ENCODE measurements at places on chromosomes 2 and 18.

DNA sequence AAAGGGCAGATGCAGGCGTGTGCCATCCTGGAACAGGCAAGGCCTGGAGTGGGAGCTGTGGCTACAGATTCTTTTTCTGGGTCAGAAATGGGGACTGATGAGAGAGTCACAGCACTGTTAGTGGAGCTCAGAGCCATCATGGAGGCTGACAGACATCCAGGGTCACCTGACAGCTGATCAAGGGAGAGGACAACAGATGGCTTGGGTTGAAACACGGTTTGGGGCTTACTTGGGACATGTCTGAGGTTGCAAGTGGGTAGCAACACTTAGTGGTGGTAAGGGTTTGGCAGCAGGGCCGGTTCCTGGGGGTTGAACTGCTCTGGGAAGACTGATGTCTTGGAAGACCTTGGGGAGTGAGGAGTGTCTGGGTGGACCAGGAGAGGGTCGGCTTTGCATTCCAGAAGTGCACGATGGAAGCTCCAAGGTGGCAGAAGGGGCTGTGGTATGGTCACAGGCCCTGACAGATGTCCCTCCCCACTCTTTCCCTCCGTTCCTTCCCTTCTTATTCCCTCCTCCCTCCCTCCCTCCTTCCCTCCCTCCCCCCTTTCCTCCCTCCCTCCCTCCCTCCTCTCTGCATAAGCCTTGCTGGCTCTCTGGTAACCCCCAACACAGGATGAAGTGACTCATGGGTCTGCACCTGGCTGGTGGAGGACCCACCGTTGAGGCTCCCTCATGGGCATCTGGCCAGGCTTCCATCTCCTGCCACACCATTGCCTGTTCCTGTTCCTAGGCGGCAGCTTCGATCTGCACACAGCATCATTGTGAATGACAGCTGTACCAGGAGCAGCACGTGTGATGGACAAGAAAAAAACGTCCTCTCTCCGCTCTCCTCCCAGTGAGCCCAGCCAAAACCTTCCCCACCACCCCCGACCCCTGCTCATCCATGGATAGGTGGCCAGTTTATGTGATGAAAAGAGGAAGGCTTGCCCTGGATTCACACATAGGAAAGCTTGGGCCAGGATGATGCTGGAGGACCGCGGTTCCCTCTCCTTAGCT is 63.8 kb upstream of the RPL31 start:
- DNase-seq: no peak

DNA sequence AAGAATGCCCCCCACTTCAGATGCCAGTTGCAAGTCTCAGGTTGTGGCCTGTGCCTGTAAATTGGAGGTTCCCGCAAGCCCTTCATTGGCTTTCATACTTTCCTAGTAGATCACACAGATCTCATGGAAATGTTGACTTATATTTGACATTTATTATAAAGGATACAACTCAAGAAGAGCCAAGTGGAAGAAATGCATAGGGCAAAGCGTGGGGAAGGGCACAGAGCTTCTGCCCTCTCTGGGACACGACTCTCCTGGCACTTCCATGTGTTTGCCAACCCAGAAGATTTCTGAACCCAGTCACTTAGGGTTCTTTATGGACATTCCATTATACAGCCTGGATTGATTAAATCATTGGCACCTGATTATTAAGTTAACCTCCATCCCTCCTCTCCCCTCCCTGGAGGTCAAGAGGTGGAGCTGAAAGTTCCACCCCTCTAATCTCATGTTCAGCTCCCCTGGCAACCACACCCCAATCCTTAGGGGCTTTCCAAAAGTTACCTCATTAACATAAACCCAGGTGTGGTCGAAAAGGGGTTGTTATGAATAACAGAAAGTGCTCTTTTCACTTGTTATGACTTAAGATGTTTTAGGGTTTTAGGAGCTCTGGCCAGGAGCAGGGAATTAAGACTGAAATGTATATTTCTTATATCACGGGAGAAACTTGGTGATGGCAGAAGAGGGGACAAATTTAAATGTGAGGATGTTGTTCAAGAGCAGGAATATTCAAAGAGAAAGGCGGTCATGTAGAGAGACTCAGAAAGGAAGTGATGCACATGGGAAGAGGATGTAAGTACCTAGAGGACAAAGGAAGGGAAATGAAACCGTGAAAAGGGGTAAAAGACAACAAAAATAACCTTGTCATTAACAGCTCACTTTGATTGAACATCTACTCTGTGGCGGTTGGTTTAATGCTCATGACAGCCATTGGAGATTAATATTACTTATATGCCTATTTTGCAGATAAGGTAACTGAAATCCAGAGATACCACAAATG is 31.8 kb downstream of the SP100 start:
- no peak for DNase-seq

DNA sequence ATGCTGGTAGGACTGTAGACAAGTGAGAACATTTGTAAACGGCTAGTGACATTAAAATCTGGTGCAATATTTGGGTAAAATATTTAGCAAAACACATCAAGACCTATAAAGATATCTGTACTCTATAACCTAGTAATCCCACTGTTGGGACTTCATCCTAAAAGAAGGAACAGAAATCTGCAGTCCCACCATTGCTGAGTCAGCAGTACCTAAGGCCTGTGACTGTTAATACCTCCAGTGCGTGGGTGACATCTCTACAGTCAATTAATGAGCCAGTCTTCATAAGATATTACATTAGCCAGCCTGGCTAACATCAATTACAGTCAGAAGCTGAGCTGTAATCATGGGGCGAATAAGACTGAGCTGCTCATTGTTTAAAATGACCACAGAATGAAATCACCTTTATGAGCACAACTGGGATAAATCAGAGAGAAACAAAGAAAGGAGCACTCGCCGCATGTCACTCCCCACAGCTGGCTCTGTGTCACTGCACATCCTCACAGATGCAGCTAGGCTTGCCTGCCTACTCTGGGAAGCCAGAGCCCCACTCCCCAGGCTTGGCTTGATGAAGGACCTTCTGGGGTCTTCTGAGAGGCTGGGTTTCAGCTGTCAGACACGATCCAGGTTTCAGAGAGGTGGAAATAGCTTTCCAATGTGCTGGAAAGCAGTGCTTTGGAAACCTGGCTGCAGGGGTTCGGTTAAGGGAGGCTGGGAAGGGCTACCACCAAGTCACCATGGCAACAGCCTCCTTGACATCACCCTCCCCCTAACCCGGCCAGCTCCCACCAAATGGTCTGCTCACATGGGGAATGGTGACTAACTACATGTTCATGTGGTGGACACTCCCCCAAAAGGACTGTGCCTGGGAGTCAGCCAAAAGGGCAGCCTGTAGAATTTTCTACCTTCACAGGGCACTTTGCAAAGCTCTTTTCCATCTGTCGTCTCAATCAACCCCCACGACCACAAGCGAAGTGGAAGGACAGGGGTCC is 145.0 kb downstream of the ZBTB7C start:
- peak; percentile 52 for DNase-seq

DNA sequence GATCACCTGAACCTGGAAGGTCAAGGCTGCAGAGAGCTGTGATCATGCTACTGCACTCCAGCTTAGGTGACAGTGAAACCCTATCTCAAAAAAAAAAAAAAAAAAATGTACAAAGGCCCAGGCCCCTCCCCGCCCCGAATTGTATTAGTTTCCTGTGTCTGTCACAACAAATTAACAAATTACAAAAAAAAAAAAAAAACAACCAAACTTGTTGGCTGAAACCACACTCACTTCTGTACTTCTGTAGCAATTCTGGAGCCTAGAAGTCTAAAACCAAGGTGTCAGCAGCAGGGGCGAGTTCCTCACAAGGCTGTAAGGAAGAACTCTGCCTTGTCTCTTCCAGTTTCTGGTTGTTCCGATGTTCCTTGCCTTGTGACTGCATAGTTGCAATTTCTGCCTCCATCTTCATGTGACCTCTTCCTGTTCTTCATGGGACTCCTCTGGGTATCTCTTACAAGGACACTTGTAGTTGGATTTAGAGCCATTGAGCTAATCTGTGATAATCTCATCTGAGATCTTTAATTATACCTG is 100.8 kb upstream of the ZSWIM2 start:
- DNase-seq: no peak

- no peak for DNase-seq
Measured at GRCh38 chr2:41966920-41967319, 80.9 kb upstream of the PKDCC start.

- peak; percentile 70 for DNase-seq
Measured at GRCh38 chr2:101770726-101771125, 73.2 kb downstream of the MAP4K4 start.

GRCh38 chr2:20397811-20398447 is 47.3 kb upstream of the PUM2 start:
- no peak for DNase-seq

DNA sequence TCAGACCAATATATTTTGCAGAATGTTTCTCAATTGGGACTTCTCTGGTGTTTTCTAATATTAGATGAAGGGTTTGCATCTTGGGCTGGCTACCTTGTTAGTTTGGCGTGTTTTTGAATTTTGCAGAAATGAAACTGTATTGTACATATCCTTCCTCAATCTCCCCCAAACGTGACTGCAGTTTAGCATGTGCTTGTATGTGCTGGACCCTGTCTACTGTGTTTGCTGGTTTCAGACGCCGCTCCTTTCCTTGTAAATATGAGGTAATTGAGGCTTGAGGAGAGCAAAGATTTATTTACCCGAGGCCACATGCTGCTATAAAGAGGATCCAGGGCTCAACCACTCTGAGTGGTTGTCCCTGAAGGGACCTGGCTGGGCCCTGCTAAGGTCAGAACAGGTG is 57.2 kb downstream of the NGEF start:
- DNase-seq: no peak

- no peak for DNase-seq
Measured at GRCh38 chr2:85813211-85813981, 59.6 kb downstream of the ATOH8 start.

DNA sequence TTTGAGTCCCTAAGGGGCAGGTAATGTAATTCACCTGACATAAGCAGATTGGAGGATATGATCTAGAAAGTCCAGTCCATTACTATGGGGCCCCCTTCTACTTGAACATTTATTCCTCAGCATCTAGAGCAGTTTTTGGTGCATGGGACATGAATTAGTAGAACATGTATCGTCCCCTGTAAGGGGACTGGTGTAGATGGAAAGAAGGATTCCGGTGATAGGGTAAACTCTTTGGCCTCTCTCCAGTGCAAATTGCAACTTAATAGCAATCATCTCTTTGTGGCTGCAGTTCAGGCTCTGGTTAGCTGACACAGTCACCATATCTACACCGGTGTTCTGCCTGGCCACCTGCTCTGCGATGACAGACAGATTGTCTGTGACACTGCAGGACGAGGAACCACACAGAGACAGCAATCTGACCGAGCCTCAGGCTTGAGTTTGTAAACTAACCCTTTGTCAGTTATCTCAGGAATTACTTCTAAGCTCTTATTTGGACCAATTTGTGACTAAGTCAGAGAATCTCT is 6.4 kb upstream of the SLC8A1 start:
- DNase-seq: no peak

- DNase-seq: no peak
Measured at GRCh38 chr2:207490441-207490840, 39.3 kb upstream of the CREB1 start.

DNA sequence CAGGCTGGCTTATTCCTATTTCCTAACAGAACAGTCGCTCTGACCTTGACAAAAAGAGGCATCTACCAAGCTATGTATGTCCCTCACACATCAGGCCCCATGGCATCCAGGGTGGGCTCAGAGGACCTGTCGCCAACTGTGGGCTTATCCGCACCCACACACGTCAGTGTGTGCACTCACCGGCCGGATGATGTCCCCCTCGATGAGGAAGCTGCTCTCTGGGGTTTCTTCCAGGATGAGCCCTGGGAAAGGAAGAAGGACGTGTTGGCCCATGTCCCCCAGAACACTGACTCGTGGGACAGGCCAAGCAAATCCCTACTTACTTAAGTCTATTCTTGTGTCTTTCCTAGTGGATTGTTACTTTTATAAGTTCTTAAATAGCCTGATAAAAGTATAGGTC is 3.1 kb downstream of the ASTL start:
- DNase-seq: no peak

DNA sequence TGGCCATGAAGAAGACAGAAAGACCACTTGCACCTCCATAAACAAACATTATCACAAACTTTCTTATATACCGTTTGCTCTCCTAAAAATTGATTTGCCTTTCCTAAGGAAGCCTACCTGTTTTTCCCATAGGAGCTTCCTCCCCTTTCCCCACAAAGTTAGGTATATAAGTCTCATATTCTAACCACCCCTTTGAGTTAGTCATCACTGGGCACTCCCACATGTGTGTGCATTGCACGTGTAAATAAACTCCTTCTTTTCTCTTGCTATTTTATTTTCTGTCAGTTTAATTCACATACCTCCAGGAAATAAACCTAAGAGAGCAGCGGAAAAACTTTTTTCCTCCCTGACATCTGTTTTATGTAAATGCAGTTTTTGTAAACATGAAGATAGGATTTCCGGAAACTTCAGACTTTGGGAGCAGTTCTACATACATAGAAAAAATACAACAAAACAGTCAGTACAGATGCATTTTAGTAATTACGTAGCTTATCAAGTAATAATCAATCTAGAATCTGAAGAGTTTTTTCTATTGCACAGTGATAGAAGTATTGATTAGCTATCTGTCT is 46.6 kb downstream of the PLCL1 start:
- no peak for DNase-seq

DNA sequence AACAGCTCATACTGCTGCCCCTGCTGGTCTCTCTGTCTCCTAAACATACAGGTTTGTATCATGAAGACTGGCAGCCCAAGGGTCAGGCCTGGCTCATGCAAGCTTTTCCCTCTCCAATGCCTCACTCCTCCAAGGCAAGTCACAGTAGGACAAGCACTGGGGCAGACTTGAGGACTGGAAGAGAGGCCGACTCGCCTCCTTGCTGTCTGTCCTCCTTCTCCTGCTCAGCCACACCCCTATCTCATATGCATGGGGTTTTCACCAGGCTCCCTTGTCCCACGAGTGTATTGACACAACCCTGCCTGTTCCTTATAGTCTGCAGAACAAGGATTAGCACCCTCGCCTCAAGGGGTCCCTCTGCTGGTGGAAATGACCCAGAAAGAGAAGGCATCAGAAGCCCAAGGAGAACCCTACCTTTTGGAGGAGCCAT is 223.7 kb downstream of the SOX11 start:
- DNase-seq: peak; percentile 36

- DNase-seq: peak; percentile 80
Measured at GRCh38 chr2:11411768-11412448, 54.1 kb downstream of the E2F6 start.

GRCh38 chr2:26312471-26312870 is 33.5 kb upstream of the SELENOI start:
- no peak for DNase-seq

GRCh38 chr2:28305202-28305601 is 87.5 kb upstream of the FOSL2 start:
- no peak for DNase-seq
